ENCODE measurements at places on chromosomes 12 and 14.

DNA sequence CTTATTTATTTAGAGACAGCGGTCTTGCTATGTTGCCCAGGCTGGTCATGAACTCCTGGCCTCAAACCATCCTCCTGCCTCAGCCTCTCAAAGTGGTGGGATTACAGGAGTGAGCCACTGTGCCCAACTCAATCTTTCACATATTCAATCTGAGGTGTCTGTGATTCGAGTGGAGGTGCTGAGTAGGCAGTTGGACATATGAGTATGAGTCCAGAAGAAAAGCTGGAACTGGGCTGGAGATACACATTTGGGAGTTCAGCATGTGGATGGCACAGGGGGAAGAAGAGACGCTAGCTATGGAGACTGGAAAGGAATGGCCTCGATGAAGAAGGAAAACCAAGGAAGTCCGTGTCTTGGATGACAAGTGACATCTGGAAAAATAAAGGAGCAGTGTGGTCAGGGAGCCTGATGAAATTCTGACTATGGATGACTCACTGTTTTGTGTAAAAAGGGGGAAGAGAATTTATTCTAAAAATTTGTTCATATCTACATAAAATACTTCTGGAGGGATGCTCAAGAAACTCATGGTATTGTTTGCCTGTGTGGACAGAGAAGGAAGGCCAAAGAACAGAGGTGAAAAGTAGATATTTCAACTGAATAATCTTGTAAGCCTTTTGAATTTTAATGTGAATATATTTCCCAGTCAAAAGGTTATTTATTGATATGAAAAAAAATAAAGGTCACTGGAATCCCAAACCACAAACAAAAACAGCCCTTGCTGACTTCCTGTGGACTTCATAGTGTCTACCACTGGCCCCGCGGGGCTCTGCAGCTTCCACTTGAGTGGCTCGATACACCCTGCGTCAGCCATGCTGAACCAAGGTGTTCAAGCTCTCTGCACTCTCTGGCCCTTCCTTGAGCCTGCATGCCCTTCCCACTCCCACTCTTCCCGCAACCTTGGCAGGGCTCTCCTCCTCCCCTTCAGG is 8.9 kb upstream of the LTA4H start:
- DNase-seq = no peak

DNA sequence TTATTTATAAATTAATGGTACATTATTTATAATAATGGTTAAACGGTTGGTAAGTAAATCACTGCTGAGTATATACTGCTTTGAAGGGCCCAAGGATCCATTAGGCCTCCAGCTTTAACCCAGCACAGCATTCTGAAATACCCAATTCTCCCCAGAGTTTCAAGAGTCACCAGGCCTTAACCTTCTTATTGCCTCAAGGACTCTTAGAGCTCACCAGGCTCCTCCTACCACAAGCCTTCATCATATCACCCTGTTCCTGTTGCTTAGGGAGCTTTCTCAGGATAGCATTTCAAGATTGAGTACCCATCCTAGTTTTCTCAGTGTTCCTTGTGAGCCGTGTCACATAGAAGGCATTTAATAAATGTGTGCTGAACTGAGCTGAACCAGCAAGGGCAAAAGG is 242.5 kb downstream of the FBXL14 start:
- no peak for DNase-seq

DNA sequence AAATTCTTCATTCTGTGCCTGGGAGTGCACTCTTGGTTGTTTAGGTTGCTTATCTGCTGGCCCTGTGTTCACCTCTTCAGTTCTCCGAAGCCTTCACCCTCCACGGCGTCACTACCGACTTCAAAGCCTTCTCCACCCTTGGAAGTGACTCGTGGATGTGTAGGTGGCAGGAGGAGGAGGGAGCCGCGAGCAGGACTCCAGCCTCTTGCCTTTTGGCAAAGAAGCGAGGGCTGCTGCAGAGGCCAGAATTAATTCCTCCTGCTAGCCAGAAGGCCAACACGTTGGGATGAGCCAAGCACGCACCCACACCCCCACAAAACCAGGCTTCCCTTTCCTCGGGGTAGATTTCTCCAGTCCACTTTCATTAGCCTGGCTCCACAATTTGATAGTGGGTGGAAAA is 86.5 kb downstream of the TBX5 start:
- no peak for DNase-seq

- no peak for DNase-seq
Measured at GRCh38 chr12:1576410-1577241, 17.8 kb downstream of the FBXL14 start.

DNA sequence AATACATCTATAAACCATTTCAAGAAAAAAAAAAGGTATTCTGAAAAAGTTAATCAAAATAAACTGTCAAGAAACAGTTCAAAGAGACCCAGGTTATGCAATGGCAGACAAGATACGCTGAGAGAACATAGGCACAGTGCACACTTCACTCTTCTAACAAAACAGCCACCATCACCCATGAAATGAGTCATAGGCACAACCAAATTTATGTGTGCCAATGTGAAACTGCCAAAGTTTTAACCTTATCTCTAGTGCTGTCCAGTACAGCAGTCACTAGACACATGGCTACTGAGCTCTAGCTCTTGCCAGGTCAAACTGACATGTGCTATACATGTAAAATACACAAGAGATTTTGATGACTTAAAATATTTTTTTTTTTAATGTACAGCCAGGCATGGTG is 1.4 kb downstream of the CEP128 start:
- no peak for DNase-seq

GRCh38 chr14:22843123-22843925 is 6.9 kb downstream of the MMP14 start:
- DNase-seq = no peak

- no peak for DNase-seq
Measured at GRCh38 chr12:49827401-49828099, 663 bp downstream of the NCKAP5L start.

GRCh38 chr12:69331519-69331908 is 16.7 kb upstream of the LYZ start:
- no peak for DNase-seq

Measured in cortex of kidney (tissue), 1 donor.